ENCODE measurements at places on chromosomes 2 and 18.

DNA sequence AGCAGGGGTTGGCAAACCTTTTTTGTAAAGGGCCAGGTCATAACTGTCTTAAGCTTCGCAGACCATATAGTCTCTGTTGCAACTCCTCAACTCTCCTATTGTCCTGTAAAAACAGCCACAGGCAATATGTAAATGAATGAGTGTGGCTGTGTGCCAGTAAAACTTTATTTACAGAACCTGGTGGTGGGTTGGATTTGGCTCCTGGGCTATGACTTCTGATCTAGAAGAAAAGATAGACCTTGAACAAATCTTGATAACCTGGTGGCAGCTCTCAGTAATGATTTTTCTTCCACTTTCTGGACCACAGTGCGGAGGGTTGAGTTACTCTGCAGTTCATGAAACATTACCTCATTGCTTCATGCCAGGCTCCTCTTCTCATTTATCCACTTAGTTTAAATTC, 139.3 kb downstream of the MYCN start:
- no peak for DNase-seq

DNA sequence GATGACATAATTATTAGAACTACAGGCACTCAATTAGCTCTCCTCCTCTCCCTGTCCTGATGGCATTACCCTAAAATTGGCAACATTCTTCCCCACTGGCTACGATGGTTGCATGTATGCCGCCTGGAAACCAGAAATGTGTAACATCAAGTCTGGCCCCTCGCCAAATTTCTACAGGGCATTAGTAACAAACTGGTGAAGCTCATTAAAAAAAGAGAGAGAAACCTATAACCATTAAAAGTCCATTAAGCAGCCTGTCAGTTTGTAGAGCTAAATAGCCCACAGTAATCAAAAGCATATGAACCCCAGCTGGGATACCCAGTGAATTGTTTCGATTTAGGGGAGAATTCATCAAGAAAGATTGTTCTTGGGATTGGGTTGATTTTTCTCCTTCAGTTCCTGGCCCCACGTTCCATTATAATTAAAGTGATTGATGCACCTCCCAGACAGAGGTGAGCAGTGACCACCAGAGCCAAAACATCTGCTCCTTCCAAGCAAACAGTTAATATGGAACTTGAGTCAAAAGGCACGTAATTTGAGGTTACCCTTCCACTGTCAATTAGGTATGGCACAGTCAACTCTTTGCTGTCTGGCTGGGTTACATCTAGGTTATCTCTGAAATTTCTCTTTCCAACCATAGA, 208.6 kb downstream of the C1D start:
- DNase-seq: no peak

DNA sequence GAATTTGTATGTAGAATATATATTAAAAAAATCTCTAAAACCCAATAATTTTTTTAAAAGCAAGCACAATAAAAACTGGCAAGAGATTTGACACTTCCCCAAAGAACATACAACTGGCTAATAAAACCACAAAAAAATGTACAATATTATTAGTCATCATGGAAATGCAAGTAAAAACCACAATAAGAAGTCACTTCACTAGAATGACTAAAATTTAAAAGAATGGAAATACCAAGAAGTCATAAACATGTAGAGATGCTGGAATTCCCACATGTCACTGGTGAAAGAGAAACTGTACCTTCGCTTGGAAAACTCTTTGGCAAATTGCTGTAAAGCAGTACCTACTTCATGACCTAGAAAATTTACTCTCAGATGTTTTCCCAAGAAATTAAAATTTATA, 43.4 kb upstream of the KYNU start:
- no peak for DNase-seq

DNA sequence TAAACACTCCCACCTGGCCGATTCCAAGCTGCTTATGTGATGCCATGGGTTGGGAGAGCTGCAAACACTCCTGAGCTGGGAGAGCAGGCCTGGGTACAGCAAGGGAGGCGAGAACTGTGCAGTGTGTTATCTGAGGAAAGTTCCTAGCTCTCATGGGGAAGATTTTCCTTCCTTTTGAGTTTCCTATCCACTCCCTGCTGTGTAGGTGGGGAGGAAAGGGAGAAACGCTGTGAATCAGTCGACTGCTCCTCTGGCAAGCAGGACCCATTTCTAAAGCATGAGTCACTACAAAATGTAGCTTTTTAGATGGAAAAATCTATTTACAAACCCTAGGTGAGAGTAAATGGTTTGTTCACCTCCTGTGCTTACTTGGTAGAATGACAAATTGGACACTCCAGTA, 80.4 kb downstream of the SH3RF3 start:
- no peak for DNase-seq

GRCh38 chr18:36625386-36625785, 203.4 kb downstream of the TPGS2 start:
- DNase-seq: no peak

- no peak for DNase-seq
Measured at GRCh38 chr2:118889995-118890394, 42.5 kb upstream of the EN1 start.

DNA sequence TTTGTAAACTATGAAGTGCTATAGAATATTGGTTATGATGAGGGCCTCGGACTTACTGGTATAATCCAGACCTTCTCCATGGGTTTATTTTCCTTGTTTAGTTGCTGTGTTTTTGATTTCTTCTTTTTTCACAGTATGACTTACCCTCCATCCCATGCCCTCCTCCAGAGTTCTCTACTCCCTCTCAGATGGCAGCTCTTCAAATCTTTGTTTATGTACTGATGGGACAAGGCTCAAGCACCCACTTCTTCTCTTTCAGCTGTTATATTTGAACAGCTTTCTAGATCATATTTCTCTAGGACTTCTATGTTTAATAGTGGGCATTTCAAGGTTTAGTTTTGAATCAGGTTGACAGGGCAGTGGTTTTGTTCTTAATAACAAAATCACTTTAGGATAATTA, 43.9 kb downstream of the CLIP4 start:
- DNase-seq: no peak

- DNase-seq: no peak
Measured at GRCh38 chr2:232349946-232350635, 28.5 kb upstream of the ALPP start.

DNA sequence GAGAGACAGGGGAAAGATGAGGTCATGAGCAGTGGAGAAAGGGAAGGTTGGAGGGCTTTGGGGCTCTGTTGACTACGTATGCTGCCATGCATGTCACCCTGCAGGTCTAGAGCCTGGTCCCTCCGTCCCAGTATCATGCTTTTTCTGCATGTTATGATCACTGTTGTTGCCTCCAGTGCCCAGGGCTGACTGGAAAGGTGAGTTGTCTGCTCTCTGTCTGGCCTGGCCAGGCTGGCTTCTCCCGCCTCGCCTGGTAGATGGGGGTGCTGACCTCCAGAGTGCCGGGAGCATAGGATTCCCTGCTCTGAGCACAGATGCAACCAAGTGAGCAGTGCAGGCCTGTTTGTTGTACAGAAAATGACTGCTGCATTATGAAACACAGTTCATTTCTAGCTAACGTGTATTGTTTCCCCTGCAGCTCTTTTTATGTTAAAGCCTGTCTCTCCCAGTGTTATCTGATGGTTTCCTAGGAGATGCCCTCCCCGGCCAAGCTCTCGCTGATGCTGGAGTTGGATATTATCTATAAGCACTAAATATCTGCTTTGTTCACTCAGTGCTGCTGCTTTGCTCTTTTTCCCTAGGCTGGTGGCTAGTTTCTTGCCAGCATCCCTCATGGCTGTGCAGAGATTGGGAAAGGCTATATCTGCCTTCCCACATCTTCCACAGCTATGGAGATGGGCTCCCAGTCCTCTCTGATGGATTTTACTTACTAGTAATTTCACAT, 158.2 kb downstream of the TDRD15 start:
- DNase-seq: no peak

DNA sequence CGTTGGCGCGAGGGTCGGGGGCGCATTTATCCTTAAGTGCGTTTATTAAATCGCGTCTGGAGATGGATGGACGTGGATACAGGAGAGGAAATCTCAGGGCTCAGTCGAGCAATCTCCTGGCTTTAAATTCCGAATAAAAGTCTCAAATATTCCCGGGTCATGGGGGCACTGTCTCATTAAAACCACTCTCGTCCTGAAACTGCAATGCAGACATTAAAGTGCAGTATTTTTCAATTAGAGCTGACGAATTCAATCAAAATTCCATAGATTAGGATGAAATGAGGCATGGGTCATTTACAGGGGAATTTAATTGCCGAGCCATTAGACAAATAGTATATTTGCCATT, 10.7 kb upstream of the GBX2 start:
- DNase-seq: no peak

- DNase-seq: peak; percentile 62
Measured at GRCh38 chr2:102080451-102081242, 61.9 kb upstream of the IL1R1 start.

Measured in GM12865 (cell line).